Stimulated activated CD4-positive, alpha-beta T cell treated with anti-CD3 and anti-CD28 coated beads, Interleukin-4, amount 100 ng/mL, for 48 hours (primary cell): ENCODE measurements at places on chromosomes 2 and 18.

GRCh38 chr2:152730591-152731333 is 12.3 kb downstream of the ARL6IP6 start:
- no peak for DNase-seq

GRCh38 chr2:101255501-101255900 is 2.8 kb downstream of the CNOT11 start:
- no peak for DNase-seq

GRCh38 chr2:29075894-29076705 is 1.8 kb upstream of the PCARE start:
- no peak for DNase-seq

GRCh38 chr18:58615140-58616132 is 13.5 kb downstream of the ALPK2 start:
- peak; percentile 69 for DNase-seq

DNA sequence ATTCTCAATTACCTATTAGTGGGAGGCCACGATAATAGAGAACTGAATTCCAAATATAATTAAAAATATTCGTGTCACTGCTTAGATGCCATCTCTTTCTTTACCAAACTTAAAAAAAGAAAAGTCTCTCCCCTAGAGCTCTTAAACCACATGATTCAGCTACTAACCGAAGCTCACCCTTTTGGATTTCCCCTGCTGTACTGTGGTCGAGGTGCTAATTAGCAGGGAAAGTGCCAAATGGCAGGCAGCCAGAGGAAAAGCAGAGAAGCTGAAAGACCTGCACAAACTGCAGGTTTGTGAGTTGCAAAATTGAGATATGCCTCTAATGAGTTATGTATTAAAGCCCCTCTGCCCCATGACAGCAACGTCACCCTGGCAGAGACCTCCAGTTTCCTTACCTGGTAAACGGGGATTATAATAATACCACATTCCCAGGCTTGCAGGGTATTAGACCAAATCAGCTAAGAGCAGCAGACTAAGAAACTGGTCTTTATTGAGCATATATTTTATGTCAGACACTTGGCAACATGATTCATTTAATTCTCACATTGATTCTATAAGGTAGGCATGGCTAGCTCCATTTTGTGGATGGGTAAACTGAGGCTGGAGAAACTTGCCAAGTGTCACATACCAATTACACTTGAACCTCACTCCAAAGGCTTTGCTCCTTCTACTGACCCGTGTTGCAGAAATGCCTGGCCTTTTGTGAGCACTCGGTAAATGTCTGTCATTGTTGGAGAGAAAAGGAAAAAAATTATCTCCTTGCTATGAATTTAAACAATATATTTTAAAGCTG is 259.7 kb downstream of the LPIN1 start:
- DNase-seq: peak; percentile 33

DNA sequence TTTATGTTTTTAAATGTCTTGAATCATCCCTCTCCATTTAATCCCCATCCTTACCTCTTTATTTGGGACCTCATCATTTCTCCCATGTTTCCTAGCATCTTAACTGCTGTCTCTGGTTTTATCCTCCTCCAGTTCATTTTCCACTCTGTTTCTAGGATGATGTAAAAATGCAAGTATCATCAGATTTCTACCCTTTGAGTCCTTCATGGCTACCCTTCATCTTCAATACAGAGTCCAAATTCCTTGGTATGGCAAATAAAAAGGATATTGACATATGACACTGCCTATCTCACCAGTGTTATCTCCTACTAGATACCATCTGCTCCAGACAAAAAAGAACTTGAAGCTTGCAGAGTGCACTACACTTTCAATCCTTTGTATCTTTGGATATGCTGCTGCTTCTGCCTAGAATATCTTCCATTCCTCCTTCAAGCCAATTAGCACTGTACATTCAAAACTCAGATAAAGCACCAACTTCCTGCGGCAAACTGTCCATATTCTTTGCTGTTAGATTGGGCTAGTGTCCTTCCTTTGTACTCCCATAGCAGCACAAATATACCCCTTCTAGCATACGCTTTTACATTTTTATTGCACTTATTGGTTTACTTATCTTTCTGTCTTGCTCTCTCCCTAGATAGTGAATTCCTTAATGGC is 24.6 kb upstream of the TLK1 start:
- DNase-seq: no peak
